Smooth muscle cell of the brain vasculature (primary cell): ENCODE measurements at places on chromosomes 1 and 21.

GRCh38 chr1:221440658-221441057 is 301.2 kb downstream of the DUSP10 start:
- DNase-seq: no peak

- DNase-seq: no peak
These were observed 23.7 kb upstream of the MAGOH start for GRCh38 chr1:53262000-53262399.

DNA sequence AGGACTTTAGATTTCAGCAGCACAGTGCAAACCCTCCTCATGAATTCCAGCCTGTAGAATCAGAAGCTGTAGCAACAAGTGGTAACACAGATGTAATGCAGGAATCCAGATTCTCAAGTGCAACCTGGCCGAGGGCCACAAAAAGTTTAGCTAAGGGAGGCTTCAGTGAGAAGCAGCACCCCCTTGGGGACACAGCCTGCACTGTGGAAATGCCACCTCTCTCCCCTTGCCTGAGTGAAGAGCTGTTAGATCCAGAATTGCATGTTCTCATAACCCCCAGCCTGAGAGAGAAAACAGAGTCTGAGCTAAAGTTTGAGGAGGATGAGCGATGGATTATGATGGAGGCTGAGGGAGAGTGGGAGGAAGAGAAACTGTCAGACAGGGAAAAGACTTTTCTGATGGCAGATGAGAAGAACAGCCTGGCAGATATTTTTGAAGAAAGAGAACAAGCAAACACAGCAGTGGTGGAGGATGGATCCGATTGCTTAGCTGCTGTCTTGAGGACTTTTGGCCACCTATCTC is 80.5 kb upstream of the BMP8A start:
- DNase-seq: peak; percentile 79

DNA sequence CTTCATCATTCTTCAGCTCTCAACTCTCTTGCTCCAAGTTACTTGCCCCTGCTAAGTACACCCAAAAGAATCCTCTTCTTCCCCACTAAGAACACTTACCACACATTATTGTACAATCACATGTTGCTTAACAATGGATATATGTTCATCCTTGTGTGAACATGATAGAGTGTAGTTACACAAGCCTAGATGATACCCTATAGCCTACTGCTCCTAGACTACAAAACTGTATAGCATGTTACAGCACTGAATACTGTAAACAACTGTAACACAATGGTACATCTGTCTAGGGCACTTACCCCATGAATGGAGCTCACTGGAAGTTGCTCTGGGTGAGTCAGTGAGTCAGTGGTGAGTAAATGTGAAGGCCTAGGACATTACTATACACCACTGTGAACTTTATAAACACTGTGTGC is 77.4 kb downstream of the RERE start:
- DNase-seq: no peak

DNA sequence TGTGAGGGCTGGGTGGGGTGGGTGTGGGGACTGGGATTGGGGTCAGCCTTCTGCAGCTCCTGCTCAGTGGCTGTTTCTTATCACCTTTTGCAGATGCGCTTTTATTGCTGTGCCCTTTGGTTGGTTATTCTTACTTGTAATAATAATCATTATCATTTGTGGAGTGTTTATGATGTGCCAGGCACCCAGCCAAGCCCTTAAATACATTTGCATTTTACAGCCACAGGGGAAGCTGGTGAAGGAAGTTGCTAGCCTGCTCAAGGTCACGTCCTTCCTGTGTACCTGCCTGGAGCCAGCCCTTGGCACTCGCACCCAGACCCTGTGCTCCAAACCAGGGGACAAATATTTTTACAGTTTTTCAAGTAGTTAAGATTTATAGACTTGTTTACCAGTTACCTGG is 144.0 kb downstream of the PGBD5 start:
- no peak for DNase-seq

- DNase-seq: peak; percentile 29
These were observed 60.6 kb downstream of the WNT9A start for GRCh38 chr1:227886993-227887696.

- DNase-seq: no peak
These were observed 111.9 kb downstream of the NRIP1 start for GRCh38 chr21:14952916-14953315.

- no peak for DNase-seq
These were observed 2.7 kb downstream of the LCE1F start for GRCh38 chr1:152777510-152778137.

- DNase-seq: no peak
These were observed 261.0 kb downstream of the ASTN1 start for GRCh38 chr1:176903474-176903873.

- no peak for DNase-seq
These were observed 435.7 kb upstream of the PROX1 start for GRCh38 chr1:213552045-213552444.

DNA sequence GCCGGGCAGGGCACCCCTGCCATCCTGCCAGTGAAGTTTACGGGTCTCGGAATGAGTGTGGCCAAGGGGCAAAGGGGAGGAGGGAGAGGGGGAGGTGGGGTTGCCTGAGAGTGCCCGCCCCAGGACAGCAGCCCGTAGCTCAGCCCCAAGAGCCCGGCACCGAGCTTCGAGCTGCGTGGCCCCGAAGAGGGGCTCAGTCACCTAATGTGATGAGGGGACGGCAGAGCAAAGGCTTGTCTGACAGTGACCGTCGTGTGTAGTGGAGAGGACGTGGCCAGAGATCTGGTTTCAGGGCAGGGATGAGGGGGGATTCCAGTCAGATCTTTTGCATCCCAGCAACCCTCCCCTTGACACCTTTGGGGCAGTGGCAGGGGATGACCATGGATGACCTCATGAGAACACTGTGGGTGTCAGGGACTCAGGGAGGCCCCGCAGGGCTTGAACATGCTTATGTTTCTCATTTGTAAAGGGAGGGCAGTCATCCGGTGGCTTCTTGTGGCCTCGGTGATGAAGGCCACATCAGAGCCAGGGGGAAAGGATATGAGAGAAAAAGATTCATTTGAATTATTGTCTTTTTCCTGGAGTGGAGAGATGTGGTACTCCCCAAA is 1.1 kb upstream of the TRPM2 start:
- DNase-seq: no peak

DNA sequence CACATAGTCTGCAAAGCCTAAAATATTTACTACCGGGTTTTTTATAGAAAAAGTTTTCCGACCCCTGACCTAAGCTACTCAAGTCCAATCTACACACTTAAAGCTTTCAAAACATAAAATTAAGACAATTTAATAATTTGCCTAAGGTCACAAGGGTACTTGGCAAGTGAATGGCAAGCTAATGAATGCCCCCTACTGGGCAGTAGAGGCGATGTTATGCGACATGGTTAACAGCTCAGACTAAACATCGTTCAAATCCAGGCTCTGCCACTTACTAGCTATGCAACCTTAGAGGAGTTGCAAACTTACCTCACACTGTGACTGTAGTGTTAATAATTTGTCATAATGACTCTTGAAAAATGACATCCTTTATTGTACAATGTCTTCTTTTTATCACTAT is 317.2 kb upstream of the NFIA start:
- no peak for DNase-seq

DNA sequence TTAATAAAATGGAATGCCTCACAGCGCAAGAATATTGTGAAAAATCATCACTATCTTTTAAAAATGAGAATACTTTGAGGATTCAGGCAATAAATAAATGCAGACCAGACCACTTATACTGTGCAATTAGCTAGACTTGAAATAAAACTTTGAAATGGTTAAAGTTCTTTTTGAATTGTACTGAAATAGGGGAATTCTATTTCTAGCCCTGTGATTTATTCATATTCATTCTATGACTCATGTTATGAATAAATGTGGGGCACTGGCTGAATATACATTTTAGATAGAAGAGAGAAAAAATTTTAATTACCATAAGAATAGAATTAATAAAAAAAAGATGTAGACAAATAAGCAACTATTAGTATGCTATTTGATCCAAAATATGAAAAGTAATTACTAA is 16.4 kb upstream of the USP25 start:
- DNase-seq: no peak

GRCh38 chr1:154520333-154520732 is 18.1 kb upstream of the SHE start:
- DNase-seq: no peak

GRCh38 chr1:153087652-153088051 is 6.7 kb downstream of the SPRR2E start:
- DNase-seq: no peak

- no peak for DNase-seq
These were observed 21.9 kb downstream of the TSNAX start for GRCh38 chr1:231550448-231550781.

GRCh38 chr1:197984289-197984688 is 67.1 kb downstream of the LHX9 start:
- no peak for DNase-seq

DNA sequence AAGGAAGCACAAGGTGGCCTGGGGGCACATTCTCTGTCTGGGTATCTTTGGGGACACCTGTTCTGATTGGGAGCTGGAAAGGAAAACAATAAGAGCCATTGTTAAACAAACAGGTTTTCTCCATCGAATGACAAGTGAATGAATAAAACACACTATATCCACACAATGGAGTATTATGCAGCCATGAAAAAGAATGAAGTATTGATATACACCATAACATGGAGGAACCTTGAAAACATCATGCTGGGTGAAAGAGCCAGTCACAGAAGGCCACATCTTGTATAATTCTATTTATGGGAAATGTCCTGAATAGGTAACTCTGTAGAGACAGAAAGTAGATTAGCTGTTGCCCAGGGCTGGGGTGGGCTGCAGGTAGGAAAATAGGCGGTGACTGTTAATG is 11.1 kb downstream of the PROK1 start:
- DNase-seq: no peak

- no peak for DNase-seq
These were observed 6.3 kb downstream of the CELF3 start for GRCh38 chr1:151710187-151710840.

- no peak for DNase-seq
These were observed 52.9 kb downstream of the STUM start for GRCh38 chr1:226601456-226601855.

GRCh38 chr1:75993661-75994060 is 61.5 kb upstream of the ASB17 start:
- no peak for DNase-seq

DNA sequence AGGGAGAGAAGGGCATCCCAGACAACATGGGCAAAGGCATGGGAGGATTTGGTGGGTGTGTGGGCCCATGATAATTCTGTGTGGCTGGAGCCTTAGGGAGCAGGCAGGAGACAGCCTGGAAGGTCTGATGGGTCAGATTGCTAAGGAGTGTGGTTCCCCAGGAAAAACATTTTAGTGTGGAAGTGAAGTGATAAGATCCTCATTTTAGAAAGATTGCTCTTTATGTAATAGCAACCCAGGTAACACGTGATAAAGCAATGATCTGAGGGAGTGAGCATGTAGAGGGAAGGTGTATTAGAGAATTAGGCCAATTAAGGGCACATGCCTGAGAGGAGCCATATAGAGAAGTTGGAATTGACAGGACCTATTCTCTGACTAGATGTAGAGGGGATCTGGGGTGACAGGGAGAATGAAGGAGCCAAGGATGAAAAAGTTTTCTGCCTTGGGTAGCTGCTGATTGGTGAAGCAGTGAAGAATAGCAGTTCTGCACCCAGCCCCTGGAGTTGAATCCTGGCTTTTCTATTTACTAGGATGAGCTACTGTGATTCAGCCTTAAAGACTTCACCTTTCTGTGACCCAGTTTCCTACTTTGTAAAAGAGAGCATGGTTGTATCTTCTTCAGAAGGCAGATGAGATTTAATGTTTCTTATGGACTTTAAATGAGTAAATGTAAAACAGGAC is 18.7 kb upstream of the SLAMF6 start:
- DNase-seq: no peak

DNA sequence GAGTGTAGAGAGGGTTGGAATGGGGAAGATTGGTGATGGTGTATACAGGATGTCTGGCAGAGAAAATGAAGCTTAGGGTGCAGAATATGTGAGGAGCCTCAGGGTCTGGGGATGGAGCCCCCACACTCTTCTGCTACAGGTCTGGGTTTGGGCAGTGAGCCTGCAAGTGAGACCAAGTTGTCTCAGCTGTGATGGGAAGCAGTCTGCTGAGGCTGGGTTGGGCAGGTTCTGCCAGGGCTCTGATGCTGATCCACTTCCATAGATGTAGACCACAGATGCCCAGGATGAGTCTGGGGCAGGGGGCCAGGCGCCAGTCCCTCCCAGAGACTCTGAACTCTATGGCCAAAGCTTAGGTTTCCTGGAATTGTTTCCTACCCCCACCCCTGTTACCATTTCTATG is 516.9 kb downstream of the PTPRU start:
- DNase-seq: no peak

DNA sequence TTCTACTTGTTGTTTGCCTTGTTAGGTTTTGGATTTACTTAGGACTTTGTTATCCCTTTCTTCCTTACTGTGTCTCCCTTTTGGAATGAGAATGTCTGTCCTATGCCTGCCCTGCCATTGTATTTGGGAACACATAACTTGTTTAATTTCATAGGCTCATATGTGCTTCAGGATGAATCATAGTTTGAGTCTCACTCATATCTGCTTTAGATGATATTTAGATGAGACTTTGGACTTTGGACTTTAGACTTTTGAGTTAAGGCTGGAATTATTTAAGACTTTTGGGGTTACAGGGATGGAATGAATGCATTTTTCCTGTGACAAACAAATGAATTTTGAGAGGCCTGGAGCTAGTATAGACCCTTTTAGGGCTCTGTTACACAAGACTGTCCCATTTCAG is 33.4 kb downstream of the PSMG1 start:
- DNase-seq: no peak

- no peak for DNase-seq
These were observed 33.4 kb downstream of the MEGF6 start for GRCh38 chr1:3577711-3578432.

- DNase-seq: peak; percentile 7
These were observed 104.0 kb downstream of the BRINP2 start for GRCh38 chr1:177274687-177275211.

- no peak for DNase-seq
These were observed 18.1 kb downstream of the LYPD8 start for GRCh38 chr1:248737457-248737856.

DNA sequence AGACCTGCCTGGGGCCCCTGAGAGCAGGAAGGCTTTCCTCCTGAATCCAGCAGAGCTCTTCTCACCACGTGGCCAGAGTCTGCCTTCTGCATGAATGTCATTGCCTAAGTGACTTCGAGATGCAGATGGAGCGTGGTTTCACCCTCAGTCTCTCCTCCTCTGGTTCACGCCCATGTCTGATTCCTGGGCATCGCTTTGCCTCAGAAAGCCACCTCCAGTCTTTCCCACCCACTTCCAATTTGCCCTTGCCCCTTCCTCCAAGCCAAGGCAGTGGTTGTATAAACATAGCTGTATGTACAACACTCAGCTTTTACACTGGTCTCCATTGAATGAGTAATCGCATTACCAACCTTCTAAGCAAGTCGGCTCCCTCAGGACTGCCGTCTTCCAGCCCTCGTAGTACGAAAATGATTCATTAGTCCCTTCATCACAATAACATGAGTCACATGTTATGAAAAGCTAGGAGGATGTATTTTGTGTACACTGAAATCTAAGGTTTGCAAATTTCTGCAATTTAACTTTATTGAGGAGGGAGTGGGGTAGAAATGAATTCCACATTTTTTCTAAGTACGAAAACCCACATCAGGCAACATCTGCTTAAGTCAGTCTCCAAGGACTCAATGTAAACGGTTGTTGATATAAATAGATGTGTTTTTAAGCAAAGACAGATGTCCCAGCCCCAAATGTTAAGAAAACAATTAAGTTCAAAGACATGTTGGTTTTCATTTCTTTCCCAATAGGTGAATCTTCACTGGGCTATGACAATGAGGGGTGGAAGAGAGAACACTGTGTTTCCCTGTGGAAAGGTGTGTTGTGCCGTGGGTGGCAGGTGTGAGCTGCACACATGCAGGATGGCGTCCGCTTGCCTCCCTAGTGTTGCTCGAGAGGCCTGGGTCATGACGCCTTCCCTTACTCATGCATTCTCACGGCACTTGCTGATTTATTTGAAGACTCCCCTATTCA is 32.3 kb upstream of the ETS2 start:
- peak; percentile 76 for DNase-seq
